ENCODE measurements at places on chromosomes 16 and 17.

GRCh38 chr16:65154321-65154720 lies 32.5 kb upstream of the CDH11 start:
- no peak for DNase-seq

- no peak for DNase-seq
These were observed 31.5 kb upstream of the SHISA9 start for GRCh38 chr16:12869698-12870427.

DNA sequence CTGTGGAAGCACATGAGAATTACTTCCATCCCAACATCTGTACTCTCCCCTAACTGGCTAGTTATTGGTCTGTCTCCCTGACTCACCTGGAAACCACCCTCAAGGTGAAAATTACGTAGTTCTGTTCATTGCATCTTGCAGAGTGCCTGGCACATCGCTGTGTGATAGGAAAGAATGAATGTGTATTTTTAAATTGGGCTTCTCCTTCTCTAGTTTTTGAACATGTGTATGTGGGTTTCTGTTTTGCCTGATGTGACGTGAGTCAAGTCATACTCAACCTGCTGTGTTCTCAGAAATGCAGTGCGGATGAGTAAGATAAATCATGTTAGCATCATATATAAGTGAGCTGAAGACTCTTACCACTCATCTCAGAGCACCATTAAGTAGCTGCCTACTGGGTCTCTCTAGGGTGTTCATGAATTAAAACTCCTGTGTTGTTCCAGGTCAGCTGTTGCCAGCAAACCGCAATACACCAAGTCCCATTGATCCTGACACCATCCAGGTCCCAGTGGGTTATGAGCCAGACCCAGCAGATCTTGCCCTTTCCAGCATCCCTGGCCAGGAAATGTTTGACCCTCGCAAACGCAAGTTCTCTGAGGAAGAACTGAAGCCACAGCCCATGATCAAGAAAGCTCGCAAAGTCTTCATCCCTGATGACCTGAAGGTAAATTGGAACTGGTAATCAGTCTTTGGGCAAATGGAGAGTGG lies 50.2 kb downstream of the HLF start:
- DNase-seq, result no peak

- no peak for DNase-seq
These were observed 26.6 kb downstream of the UNK start for GRCh38 chr17:75811174-75811573.

- DNase-seq, result peak; percentile 88
These were observed 6.1 kb downstream of the ABCC3 start for GRCh38 chr17:50640686-50641351.

GRCh38 chr17:45222289-45222995 lies 757 bp downstream of the FMNL1 start:
- peak; percentile 52 for DNase-seq

DNA sequence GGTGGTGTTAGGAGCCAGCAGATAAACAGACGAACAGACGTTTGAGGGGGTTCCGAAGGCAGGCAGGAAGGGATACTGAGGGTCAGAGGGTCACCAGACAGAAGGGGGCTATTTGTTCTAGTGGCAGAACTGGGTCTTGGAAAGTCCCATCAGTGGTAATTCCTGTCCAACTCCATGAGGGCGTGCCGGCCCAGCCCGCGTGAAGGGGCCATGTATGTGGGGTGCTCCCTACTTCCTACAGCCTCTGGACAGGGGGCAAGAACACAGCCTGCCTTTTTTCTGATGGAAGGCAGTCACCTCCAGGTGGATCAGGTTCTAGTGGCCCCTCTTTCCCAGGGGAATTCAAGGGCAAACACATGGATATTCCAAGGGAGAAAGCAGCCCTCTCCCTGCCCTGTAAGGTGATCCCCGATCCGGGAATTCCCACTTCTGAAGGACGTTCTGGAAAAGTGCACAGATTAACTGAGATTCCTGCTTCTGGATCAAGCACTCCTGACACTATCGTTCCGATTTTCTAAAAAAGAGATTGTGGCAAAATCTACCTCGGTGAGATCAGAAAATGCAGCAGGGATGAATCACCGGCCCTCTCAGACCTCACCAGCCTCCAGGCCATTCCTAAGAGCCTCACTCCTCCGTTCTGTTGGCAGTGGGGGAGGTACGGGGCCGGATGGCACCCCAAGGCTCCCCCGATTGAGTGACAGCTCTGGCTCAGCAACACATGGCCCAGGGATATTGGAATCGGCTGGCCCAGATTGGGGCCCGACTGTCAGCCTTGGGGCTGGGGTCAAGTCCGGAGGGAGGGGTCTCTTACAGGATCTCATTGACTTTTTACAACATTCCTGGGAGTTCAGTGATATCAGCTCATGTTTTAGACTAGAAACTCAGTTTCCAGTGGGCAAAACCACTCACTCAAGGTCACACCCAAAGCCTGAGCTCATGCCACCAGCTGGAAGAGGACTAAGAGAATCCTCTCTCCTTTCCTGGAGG lies 12.4 kb downstream of the STX1B start:
- peak; percentile 50 for DNase-seq
